ENCODE measurements at places on chromosomes 12 and 14. TPM values are rescaled to one million over a fixed set of nuclear protein-coding genes. Genes with fewer than 3 reads are reported as not detected.

IL26 gene
- total RNA-seq = not detected

GRCh38 chr12:50746431-50746830, 17.5 kb upstream of the ATF1 start:
- no peak for DNase-seq

KRT75 gene
- not detected for total RNA-seq

TAS2R7 gene
- not detected for total RNA-seq

- no peak for DNase-seq
These were observed 130.9 kb downstream of the C12orf75 start for GRCh38 chr12:105461271-105461943.

DNA sequence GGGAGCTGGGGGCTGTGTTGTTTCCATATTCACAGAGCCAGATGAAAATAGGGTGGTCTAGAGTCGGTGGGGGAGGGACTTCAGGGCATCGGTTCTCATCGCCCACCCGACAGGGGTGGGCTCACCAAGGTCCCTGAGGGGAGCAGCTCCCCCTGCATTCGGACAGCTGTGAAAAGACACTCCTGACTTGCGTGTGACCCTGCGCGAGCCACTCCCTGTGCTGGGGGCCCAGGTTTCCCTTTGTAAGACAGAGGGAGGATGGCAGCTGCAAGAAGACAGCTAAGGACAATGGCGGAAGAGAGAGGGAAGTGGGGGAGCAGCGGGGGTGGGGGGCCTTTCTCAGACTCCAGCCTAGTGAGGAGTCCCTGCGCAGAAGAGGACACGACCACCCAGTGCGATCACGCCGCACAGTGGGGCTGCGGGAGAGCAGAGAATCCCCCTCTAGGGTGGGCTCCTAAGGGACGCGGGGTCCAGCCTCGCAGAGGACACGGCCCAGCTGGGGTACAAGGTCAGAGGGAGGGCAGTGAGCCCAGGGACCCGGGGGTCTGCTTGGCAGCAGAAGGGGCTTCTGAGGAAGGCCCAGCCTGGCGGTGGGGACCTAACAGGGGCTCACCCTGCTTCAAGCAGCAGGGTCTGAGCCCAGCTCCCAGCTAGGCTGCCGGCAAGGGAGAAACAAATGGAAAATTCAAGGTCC, 326.9 kb upstream of the DIO3 start:
- no peak for DNase-seq

ERP27 gene
- total RNA-seq = not detected
